Spinal cord (tissue), 10 donors: ENCODE measurements at places on chromosomes 4 and X. TPM values are rescaled to one million over a fixed set of nuclear protein-coding genes. Genes with fewer than 3 reads are reported as not detected.

Gene TMEM271
- total RNA-seq, result 6.7 TPM

Gene WAS
- 3.1 TPM for total RNA-seq

Gene WDR17
- total RNA-seq, result 42.5 TPM

Gene FAM193A
- total RNA-seq, result 23.3 TPM

Gene GPR34
- 54.4 TPM for total RNA-seq

Gene TNMD
- 1.7 TPM for total RNA-seq

DNA sequence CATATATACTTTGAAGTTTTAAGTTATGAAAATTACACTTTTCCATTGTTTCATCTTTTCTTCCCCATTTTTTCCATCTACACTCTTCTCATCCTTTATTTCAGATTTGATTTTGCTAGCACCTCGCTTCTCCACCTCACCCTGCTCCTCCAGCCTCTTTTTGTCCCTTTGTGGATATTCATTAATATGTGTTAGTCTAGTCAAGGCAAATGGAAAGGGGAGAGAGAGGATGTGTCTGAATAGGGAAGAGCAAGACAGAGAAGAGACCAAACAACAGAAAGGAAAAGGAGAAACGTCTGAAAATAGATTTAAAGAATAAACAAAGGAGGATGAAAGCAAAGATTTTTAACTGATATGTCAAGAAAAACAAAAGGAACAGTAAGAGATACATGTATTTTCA, 24.1 kb downstream of the GPM6A start:
- H3K27ac ChIP-seq, result no peak overlapping the region
- H3K4me3 ChIP-seq, result no peak overlapping the region
- peaks cover 3% of the 10 kb centered on the region for H3K4me1 ChIP-seq
- no peaks in the 10 kb centered on the region for H3K36me3 ChIP-seq

DNA sequence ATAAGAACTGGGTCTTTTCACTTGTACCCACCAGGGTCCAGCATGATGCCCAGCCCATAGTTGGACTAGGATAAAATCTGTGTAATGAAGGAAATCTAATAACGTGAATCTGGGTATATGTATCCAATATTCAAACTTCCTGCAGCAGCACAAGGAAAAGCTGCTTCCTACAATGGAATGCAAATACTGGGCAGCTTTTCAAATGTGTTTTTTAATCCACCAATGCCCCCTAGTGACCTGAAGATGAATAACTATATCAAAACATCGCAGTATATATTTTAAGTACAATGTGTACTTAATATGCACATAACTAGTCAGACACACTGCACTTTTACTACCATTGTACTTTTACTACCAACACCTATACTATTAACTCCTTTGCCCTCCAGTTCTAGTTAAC, 5.3 kb downstream of the APOO start:
- DNase-seq, result no peak
- H3K36me3 ChIP-seq, result no peaks in the 10 kb centered on the region
- peak overlapping the region; percentile 57 for H3K27ac ChIP-seq
- peaks cover 6% of the 10 kb centered on the region for H3K4me1 ChIP-seq
- H3K27me3 ChIP-seq, result peaks cover 12% of the 10 kb centered on the region
- no peak overlapping the region for H3K4me3 ChIP-seq

GRCh38 chr4:6779667-6780565, 2.6 kb upstream of the KIAA0232 start:
- H3K4me3 ChIP-seq, result no peak overlapping the region
- H3K36me3 ChIP-seq, result no peaks in the 10 kb centered on the region
- H3K27me3 ChIP-seq, result no peaks in the 10 kb centered on the region
- peak overlapping the region; percentile 4 for H3K27ac ChIP-seq

DNA sequence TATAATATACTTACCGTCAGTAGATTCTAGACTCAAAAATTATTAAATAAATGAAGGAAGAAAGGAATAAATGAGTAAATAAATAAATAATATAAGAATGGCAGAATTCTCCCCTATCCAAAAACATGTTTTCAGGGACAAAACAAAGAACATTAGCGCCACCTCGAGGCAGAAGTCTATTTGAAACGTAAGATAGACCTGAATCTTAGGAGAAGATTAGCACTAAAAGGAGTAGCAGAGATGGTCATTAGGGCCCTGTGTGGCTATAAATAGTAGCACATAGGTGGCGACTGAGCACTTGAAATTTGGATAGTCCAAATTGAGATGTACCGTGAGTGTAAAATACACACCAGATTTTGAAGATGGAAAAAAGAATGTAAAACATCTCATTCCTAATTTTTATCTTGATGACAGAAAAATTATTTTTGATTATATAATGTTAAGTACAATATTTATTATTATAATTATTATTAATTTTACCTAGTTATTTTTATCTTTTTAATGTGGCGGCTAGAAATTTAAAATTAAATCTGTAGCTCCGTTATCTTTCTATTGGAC, 24.3 kb upstream of the SRD5A3 start:
- no peak overlapping the region for H3K27ac ChIP-seq
- H3K4me1 ChIP-seq, result no peaks in the 10 kb centered on the region
- peak; percentile 83 for DNase-seq
- no peaks in the 10 kb centered on the region for H3K36me3 ChIP-seq

- H3K27ac ChIP-seq, result no peak overlapping the region
- H3K27me3 ChIP-seq, result no peaks in the 10 kb centered on the region
- H3K4me3 ChIP-seq, result no peak overlapping the region
- no peaks in the 10 kb centered on the region for H3K4me1 ChIP-seq
These were observed 54.6 kb upstream of the DRP2 start for GRCh38 chrX:101164766-101165590.

DNA sequence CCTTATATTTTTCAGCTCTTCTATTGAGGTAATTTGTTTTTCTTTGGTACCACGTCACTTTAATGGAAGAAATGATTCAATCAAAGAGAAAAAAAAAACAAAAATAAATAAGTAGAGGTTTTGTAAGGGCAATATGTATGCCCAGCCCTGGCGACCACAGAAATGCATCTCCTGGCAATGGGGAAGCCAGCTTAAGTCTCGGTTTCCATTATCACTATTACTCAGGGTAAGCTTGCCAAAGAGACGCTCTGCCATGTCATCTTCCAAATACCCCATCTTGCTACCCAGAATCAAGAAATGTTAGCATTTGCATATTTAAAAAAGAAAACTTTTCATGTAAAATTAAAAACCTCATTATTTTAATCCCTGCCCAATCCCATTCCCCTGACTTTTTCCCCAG, 68.8 kb downstream of the FAM47C start:
- H3K4me1 ChIP-seq, result no peaks in the 10 kb centered on the region
- no peak overlapping the region for H3K4me3 ChIP-seq
- no peak overlapping the region for H3K27ac ChIP-seq
- H3K36me3 ChIP-seq, result no peaks in the 10 kb centered on the region
- no peak for DNase-seq

DNA sequence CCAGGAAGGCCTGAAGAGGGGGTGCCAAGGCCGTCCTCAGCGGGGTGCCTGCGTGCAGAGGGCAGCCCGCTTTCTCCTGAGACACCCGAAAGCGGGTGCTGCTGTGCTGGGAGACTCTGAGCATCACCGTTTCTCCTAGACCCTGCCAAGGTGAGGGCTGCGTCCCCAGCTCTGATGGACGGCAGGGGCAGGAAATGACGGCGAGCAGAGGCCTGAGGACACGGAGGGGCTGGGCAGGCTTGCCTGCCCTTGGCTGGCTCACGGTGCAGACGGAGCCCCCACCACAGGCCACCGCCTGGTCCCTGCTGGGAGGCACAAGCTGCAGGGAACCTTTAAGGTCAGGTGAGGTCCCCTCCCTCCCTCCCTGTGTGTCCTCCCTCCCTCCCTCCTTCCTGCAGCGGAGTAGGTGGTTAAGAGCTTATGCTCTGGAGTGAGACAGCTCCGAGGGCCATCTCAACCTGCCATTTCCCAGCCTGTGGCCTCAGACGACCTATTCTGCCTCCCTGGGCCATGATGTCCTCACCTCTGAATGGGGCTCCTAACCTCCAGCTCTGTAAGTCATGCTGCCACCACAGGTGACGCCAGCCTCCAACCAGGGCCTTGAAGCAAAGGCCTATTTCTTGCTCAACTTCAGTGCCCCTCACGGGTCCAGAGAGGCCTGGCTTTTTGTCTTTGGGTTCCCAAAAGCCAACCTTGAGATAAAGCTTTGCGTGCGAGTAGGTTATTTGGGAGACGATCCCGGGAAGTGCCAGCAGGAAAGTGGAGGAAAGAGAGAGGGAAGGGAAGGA, 54.2 kb upstream of the GRPEL1 start:
- H3K27ac ChIP-seq, result no peak overlapping the region
- DNase-seq, result no peak
- no peaks in the 10 kb centered on the region for H3K27me3 ChIP-seq
- H3K36me3 ChIP-seq, result no peaks in the 10 kb centered on the region
- H3K4me1 ChIP-seq, result peaks cover 18% of the 10 kb centered on the region
- H3K4me3 ChIP-seq, result no peak overlapping the region

GRCh38 chr4:131296192-131296591, 1852.9 kb upstream of the PCDH10 start:
- no peaks in the 10 kb centered on the region for H3K36me3 ChIP-seq
- H3K4me3 ChIP-seq, result no peak overlapping the region
- no peak for DNase-seq
- H3K4me1 ChIP-seq, result no peaks in the 10 kb centered on the region

DNA sequence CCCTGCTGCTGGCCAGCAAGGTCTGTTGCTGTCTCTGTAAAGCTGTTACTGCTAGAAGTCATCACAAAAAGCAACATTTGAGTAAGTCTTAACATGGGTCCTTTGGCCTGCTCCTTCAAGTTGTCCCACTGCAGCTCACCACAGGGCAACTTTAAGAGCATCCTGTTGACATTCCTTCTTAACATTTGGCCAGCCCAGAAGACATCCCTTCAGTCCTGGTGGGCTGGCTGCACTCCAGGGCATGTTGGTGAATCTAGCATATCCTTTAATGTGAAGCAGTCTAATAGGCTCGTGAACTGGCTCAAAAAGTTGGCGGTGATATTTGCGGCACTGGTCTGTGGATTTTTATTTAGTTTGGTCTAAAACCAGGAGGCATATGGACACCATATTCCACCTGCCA, 92.2 kb upstream of the MAML3 start:
- no peaks in the 10 kb centered on the region for H3K27me3 ChIP-seq
- H3K4me3 ChIP-seq, result no peak overlapping the region
- DNase-seq, result no peak
